ENCODE measurements at places on chromosomes 4 and X. TPM values are rescaled to one million over a fixed set of nuclear protein-coding genes. Genes with fewer than 3 reads are reported as not detected.
A peak's percentile ranks its signal among the peaks of the same experiment; 100 is the strongest.

USP26 gene
- not detected for total RNA-seq

DNA sequence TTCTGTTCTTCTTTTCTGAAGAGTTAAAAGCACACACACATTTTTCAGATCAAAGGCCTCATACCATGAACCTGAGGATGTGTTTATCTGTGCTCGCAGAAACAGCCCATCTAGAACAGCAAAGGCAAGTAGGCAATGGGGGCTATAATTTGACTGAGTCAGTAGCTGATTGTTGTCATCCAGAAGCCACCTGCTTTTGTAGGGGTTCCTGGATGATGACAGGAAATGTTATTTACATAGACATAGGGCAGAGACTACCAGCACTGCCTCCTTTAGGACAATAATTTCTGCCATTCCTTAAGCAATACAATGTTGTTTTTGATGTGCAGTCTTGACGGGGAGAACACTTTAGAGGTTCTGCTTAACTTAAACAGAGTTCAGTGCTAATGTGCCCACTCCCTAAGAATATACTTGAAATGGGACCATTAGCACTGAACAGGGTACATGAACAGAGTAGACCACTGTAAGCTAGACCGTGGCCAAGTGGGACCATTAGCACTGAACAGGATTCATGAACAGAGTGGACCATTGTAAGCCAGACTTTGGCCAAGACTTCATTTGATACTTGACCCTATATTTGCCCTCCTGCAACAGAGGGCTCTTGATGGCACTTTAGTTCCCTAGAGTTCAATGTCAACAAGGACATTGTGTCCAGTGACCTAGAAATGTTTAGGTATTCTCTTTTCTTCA is 42.8 kb upstream of the CCSER1 start:
- DNase-seq: no peak

DNA sequence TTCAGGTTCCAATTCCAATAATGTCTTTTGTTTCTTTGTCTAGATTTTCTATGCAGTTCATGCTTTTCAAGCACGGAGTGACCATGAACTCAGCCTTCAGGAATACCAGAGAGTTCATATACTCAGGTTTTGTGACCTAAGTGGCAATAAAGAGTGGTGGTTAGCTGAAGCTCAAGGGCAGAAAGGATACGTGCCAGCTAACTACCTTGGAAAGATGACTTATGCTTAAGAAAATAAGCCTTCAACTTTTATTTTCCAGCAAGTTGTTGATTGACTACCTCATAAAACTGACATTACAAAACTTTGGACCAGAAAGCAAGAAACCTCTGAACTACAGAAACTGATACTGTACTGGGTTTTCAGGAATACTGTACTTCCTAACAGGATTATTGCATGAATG is 30.8 kb downstream of the INTS12 start:
- peak; percentile 28 for DNase-seq

BMPR1B gene
- 0.24 TPM for total RNA-seq

GRCh38 chr4:26268246-26268645 is 52.6 kb upstream of the RBPJ start:
- DNase-seq: no peak

- no peak for DNase-seq
Measured at GRCh38 chr4:104868533-104868932, 278.1 kb upstream of the TET2 start.

- DNase-seq: peak; percentile 55
Measured at GRCh38 chr4:23874536-23874901, 15.3 kb downstream of the PPARGC1A start.

DNA sequence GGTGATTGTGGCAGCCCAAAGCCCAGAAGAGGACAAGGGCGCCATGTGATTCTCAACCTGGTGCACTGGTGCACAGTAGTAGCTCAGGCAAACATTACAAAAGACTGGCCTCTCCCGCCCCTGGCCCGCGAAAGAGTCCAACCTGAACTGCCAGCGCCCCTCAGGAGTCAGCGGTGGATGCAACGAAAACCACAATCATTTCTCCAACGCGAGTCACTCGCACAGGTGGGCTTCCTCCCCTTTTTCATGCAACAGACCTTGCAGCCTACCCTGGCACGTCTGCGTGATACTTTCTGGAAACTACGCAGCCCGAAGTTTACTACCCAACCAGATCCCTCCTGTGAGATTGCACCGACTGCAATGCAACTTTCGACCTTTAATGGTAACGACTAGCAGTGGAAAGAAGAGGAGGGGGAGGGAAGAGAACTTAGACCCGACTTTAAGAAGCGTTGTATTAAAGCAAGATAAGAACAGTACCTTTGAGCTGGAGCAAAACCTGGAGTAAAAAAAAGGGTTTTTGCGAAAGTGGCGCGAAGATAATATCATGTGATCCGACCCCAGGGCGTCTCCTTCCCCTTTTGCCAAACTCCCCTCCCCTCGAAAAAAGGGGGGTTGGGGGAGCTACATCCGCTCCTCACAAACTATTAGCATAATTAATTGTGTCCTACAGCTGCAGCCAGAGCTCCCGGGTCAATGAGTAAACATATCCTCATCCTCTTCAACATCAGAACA is 63.3 kb upstream of the CCDC160 start:
- DNase-seq: no peak

DNA sequence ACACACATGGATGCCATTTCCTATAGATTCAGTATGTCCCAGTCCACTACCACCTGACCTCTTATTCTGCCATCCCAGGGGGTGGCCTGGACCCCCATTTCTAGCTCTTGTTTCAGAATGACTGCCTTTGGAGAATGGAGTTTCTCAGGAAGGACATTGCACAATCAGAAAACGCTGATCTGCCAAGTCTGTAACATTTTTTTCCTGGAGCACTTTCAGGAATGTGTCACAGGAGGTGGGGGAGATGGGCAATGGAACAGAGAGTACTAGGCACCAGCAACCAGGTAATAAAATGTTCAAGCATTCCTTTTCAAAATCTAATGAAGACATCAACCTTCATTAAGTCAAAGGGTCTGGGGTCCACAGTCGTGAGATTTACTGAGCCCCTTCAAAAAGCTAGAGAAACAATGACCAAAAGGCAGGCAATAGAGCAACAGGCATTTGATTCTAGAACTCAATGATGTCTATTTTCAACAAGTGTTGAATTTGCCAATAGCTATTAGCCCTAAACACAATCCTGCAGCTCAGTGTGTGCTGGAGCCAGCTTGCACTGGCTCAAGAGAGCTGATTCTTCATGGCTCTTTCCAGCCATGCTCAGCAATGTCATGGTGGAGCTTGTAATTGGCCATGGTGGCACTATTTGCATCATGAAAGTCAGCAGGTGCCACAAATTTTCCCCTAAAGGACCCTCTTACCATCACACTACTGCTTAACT is 87.1 kb downstream of the KDR start:
- no peak for DNase-seq

Data from colonic mucosa (tissue), 4 donors.